ENCODE measurements at places on chromosomes 3 and 15. TPM values are rescaled to one million over a fixed set of nuclear protein-coding genes. Genes with fewer than 3 reads are reported as not detected.

SATB1 gene
- 48.7 TPM for total RNA-seq

TMEM158 gene
- total RNA-seq: 2.2 TPM

ZXDC gene
- total RNA-seq: 55.0 TPM

ANKDD1A gene
- 27.5 TPM for total RNA-seq

ZNF501 gene
- total RNA-seq: 3.6 TPM
